ENCODE measurements at places on chromosomes 3 and 15.

DNA sequence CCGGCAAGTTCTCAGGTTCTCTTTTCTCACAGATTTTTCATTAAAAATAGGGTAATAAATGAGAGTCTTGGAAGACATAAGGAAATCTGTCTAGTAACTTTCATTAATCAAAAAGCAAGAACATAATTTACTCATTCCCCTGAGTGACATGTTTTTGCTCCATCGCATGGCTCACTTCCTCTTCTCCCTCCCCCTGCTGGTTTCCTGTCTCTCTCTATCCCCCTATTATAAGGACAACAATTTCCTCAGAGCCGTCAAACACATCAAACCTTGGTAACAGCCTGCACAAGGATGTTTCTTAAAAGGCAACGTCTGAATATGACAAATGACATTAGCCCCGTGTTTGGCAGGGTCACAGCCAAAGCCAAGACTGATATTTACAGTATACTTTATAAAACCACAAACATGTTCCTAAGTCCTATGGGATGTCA lies 1149.6 kb downstream of the IGSF11 start:
- no peak overlapping the region for H3K27ac ChIP-seq
- no peak overlapping the region for H3K4me3 ChIP-seq
- H3K27me3 ChIP-seq, result no peaks in the 10 kb centered on the region
- DNase-seq, result no peak

GRCh38 chr15:86044981-86045380 lies 34.7 kb upstream of the AGBL1 start:
- no peaks in the 10 kb centered on the region for H3K36me3 ChIP-seq
- no peaks in the 10 kb centered on the region for H3K27me3 ChIP-seq
- DNase-seq, result no peak
- peaks cover 2% of the 10 kb centered on the region for H3K4me1 ChIP-seq

DNA sequence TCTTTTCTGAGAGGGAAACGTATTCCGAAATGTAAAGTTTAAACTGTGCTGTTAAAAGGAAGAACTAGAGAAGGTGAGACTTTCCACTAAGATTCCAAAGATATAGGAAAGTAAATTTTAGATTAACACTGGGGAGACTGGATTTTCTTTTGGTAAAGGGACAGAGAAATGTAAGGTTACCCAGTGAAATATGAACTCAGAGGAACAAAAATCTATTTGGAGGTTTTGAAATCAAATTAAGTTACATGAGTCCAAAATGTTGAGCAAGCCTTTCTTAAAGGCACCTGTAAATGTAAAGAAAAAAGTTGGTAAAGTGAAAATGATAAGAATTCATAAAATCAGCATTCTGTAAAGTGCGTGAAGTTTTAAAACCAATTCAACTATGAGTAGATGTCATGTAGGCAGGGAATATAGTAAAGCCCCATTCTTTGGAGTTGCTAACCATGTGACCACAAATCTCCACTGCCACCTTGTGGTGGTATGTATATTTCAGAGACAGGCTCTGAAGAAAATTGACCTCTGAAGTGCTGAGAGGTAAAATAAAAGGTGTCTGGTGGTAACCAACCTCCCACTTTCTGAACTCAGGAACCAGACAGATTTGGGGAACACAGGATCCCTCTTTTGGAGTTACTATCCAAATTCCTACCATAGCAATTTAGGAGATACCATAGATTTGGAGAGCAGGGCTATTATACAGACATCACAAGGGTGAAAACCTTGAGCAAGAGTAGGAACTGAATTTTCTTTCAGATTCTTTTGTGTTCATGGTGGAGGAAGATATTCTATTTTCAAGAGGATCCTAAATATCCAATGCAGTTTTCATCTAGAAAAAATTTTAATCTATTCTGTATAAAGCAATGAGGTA lies 215.3 kb downstream of the ROBO2 start:
- peak; percentile 56 for DNase-seq
- no peaks in the 10 kb centered on the region for H3K27me3 ChIP-seq
- no peak overlapping the region for H3K4me3 ChIP-seq

DNA sequence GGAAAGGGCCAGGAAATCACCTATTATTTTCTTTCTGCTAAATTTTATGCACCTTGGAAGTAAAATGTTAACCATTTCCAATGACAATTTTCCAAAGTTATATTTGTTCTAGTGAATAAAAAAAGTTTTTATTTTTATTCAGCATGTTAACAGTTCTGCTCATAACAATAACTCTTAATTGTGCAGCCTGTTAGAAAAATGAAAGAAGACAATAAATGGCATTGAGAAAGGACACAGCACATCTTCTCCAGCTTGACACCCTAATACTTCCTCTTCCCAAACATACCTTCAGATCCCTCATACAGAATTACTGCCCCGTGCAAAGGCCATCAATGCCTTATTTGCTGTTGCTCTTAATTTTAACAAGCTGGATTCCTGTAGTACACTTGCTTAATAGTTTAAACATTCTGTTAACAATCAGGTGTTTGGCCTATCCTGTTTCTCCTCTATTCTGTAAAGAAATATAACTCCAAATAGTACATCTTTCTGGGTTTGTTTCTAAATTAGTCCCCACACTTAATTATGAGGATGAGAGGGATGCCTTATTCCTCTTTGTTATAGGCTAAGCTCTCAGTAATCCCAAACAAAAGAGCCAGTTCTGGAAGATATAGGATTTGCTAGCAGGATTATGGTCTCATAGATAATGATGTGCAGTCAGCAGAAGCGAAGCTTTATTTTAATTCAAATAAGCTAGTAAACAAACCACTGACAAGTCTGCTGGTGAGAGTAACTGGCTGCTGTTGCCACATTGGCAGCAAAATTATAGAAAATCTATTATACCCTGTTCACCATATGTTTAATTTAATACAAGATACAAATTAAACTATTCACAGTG lies 19.2 kb upstream of the SOX2 start:
- peaks cover 3% of the 10 kb centered on the region for H3K4me1 ChIP-seq
- H3K36me3 ChIP-seq, result no peaks in the 10 kb centered on the region
- H3K27me3 ChIP-seq, result no peaks in the 10 kb centered on the region
- no peak overlapping the region for H3K27ac ChIP-seq
- H3K4me3 ChIP-seq, result no peak overlapping the region

DNA sequence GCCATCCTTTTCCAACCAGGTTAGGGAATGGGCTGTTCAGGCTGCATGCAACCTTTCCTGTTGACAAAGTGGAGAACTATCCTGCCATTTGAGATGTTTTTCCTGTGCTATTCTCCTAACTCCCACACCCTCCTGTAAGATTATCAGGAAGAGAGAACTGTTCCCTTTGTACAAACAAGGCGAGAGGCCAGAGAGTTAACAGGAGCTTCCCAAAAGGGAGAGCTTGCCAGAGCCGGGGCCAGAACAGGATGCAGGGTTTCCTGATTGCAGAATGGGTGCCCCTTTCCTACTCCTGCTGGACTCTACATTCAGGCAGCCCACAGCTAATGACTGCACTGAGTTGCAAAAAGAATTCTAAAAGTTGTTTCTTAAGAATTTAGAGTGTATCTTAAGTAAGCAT lies 17.1 kb downstream of the PML start:
- H3K27me3 ChIP-seq, result no peaks in the 10 kb centered on the region
- no peak overlapping the region for H3K27ac ChIP-seq
- H3K36me3 ChIP-seq, result peaks cover 2% of the 10 kb centered on the region
- H3K4me1 ChIP-seq, result peaks cover 9% of the 10 kb centered on the region
- DNase-seq, result no peak

DNA sequence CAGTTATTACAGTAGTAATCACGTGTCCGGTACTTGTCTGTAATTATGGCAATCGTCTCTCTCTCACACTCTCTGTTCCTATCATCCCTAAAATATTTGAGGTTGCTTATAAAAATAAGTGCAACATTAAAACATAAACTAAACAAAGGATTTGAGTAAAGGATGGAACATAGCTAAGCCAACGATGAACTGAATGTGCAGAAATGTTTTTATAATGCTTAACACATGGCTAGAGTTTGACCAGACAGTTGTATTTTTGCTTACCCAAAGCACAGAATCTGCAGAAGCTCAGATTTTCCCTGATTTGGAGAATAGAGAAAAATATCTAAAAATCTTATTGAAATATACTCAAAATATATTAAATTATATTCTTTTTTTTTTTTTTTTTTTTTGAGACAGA lies 1030.9 kb downstream of the NAALADL2 start:
- H3K36me3 ChIP-seq, result no peaks in the 10 kb centered on the region
- peaks cover 1% of the 10 kb centered on the region for H3K4me1 ChIP-seq
- DNase-seq, result no peak
- no peak overlapping the region for H3K27ac ChIP-seq
- H3K27me3 ChIP-seq, result no peaks in the 10 kb centered on the region

- no peaks in the 10 kb centered on the region for H3K4me1 ChIP-seq
- H3K27me3 ChIP-seq, result no peaks in the 10 kb centered on the region
- DNase-seq, result no peak
- no peak overlapping the region for H3K27ac ChIP-seq
- H3K4me3 ChIP-seq, result no peak overlapping the region
These were observed 17.5 kb downstream of the AQR start for GRCh38 chr15:34951993-34952392.

GRCh38 chr3:27826448-27826847 lies 104.3 kb upstream of the EOMES start:
- no peak overlapping the region for H3K4me3 ChIP-seq
- DNase-seq, result no peak
- no peak overlapping the region for H3K27ac ChIP-seq
- no peaks in the 10 kb centered on the region for H3K27me3 ChIP-seq

- H3K27ac ChIP-seq, result no peak overlapping the region
- H3K4me3 ChIP-seq, result no peak overlapping the region
- no peak for DNase-seq
These were observed 132.8 kb upstream of the ADPGK start for GRCh38 chr15:72916378-72916777.

DNA sequence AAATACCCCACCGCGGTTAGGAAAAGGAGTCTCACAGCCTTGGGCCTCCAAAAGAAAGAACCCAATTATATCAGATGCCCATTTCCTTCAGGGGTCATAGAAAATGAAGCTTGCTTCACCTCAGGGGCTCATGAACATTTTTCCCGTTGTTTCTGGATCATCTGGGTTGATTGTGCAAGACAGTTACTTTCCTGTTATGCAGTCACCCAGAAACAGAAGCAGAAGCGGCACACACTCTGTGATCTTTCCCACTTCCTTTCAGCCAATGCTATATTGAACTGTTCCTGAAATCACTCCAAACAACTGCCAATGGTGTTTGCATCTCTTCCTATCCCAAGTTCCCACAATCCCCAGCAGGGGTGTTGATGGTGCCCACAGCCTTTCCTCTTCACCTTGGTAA lies 295.6 kb upstream of the RASGRP1 start:
- no peak for DNase-seq
- no peaks in the 10 kb centered on the region for H3K36me3 ChIP-seq
- no peaks in the 10 kb centered on the region for H3K27me3 ChIP-seq
- H3K27ac ChIP-seq, result no peak overlapping the region

DNA sequence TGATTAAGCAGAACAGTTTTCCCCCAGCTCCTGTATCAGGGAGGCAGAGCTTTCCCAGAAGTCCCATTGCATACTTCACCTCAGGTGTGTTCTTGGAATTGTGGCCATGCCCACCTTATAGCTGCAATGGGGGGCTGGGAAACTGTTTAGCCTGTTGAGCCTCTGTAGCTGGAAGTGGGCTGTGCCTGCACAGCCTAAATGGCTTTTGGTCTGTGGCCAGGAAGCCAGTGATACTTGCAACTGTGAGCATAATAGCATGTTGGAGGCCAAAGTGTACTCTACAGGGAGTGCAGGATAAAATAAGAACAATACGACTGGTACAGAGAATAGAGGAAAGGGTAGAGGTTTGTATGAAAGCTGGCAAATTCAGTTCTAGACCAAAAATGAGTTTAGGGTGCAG lies 248.5 kb downstream of the PTPRG start:
- peaks cover 9% of the 10 kb centered on the region for H3K4me1 ChIP-seq
- H3K4me3 ChIP-seq, result no peak overlapping the region
- no peaks in the 10 kb centered on the region for H3K36me3 ChIP-seq
- no peak for DNase-seq

Data from neuronal stem cell (in vitro differentiated cells).